ENCODE measurements at places on chromosomes 1 and 21.

DNA sequence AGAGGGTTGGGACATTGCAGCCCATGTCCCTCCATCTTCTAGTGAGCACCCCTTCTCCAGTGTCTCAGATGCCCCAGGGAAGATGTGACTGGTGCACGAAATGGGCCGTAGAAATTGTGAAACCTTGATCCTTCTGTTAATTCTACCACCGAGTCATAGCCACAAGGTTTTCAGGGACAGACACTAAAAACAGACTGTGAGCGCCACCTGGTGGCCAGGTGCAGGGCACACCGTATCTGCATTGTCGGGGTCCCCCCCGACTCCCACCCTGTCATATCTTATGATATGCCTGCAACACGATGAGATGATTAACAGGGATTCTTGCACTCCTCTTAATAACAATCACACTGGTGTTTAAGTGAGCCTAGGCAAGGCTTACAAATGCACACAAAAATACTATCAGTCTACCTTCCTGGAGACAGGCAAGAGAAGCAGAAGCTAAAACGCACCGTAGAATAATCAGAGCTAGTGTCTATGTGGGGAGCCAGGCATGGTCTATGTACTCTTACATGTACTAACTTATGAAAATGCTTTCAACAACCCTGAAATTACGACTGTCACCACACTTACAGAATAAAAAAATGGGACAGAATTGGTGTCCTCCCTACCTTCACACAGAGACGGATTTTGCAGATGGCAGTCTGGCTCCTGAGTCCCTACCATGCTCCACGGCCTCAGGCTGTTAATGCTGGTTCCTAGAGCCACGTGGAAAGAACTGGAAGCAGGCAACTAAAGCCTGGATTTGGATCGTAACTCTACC is 57.9 kb downstream of the FHAD1 start:
- H3K27ac ChIP-seq: no peak overlapping the region
- H3K4me1 ChIP-seq: no peaks in the 10 kb centered on the region
- peak; percentile 33 for DNase-seq
- H3K36me3 ChIP-seq: no peaks in the 10 kb centered on the region

- H3K27me3 ChIP-seq: no peaks in the 10 kb centered on the region
- no peak for DNase-seq
- no peak overlapping the region for H3K27ac ChIP-seq
- no peaks in the 10 kb centered on the region for H3K36me3 ChIP-seq
- H3K4me3 ChIP-seq: no peak overlapping the region
Measured at GRCh38 chr1:12505231-12505630, 112.8 kb downstream of the DHRS3 start.

DNA sequence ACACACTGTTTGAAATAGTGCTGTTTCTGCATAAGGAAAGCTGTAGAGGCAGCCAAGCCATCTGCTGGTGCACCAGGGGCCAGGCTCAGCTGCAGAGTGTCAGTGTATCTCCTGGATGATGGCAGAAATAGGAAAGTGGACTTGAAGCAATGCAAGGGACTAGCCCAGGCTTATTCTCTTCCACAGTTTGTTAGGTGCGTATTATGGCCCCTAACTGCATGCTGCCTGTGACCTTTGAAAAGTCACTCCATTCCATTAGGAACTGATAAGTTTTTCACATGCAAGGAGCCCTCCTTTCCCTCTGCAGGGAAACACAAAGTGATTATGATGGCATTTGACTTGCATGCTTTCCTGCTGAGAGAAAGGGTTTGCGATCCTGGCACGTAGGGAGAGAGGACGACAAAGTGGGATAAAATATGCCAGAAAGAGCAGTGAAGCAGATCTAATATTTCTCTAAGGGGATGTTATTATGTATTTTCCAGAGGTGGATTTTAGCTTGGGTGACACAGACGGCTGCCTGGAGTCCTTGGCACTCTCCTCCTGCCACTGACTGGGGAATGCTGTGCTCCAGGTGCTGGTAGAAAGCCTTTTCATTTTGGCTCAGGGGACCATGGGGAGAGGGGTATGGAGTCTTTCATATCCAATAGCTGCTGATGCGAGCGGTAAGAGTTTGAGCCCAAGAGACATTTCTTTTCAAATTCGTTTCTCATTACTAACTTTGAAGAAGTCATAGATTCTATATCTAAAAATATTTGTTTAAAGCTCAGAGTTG is 402.1 kb upstream of the B3GALT2 start:
- no peaks in the 10 kb centered on the region for H3K4me1 ChIP-seq
- H3K27ac ChIP-seq: no peak overlapping the region
- no peaks in the 10 kb centered on the region for H3K36me3 ChIP-seq
- DNase-seq: no peak
- no peak overlapping the region for H3K4me3 ChIP-seq
- no peaks in the 10 kb centered on the region for H3K27me3 ChIP-seq

DNA sequence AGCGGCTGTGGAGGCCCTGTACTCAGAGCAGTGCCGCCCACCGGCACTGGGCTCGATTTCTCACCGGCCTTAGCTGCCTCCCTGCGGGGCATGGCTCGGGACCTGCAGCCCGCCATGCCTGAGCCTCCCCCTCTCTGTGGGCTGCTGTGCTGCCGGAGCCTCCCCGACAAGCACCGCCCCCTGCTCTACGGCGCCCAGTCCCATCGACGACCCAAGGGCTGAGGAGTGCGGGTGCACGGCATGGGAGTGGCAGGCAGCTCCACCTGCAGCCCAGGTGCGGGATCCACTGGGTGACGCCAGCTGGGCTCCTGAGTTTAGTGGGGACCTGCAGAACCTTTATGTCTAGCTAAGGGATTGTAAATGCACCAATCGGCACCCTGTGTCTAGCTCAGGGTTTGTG is 5.2 kb upstream of the SOD1 start:
- no peak for DNase-seq
- no peaks in the 10 kb centered on the region for H3K36me3 ChIP-seq
- H3K27me3 ChIP-seq: no peaks in the 10 kb centered on the region
- H3K4me1 ChIP-seq: no peaks in the 10 kb centered on the region
- no peak overlapping the region for H3K27ac ChIP-seq
- H3K4me3 ChIP-seq: no peak overlapping the region

DNA sequence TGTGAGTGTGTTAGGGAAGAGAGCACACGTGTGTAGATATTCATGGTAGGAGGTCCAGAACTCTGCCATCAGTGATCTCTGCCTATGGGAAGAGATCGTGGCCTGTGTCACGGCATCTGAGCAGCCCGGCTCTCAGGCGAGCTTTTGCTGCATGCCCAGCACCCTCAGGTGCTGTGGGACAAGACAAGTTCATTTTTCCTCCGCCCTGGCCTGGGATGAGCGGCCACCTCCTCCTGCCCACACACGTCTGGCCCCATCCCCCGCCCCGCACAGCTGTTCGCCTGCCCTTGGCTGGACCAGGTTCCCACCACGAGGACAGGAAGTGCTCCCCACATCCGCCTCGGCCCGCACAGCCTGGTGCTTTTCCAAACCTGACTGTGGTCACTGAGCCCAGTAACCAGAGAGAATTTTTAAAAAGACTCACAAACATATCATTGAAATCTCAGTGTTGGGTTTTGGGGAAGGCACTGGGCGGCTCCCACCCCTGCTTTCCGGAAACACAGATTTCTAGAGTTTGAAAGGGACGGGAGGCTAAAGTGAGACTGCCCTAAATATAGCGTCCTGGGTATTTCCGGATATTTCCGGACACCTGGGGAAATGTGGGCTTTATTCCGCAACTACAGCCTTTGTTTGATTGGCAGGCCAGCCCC is 18.0 kb downstream of the BMP8A start:
- no peaks in the 10 kb centered on the region for H3K27me3 ChIP-seq
- no peak overlapping the region for H3K4me3 ChIP-seq
- H3K27ac ChIP-seq: peak overlapping the region; percentile 52
- peak; percentile 61 for DNase-seq

- no peak for DNase-seq
- H3K36me3 ChIP-seq: no peaks in the 10 kb centered on the region
- no peaks in the 10 kb centered on the region for H3K4me1 ChIP-seq
- H3K27ac ChIP-seq: no peak overlapping the region
- no peak overlapping the region for H3K4me3 ChIP-seq
Measured at GRCh38 chr1:81672766-81673165, 128.0 kb upstream of the ADGRL2 start.

- H3K4me1 ChIP-seq: no peaks in the 10 kb centered on the region
- H3K27me3 ChIP-seq: no peaks in the 10 kb centered on the region
- no peak overlapping the region for H3K4me3 ChIP-seq
- no peak for DNase-seq
Measured at GRCh38 chr1:233057836-233058235, 107.4 kb downstream of the NTPCR start.

- H3K27ac ChIP-seq: no peak overlapping the region
- no peaks in the 10 kb centered on the region for H3K27me3 ChIP-seq
- H3K4me3 ChIP-seq: no peak overlapping the region
- H3K36me3 ChIP-seq: no peaks in the 10 kb centered on the region
- H3K4me1 ChIP-seq: no peaks in the 10 kb centered on the region
- no peak for DNase-seq
Measured at GRCh38 chr1:13728091-13728715, 28.2 kb downstream of the PRDM2 start.
